Renal pelvis (tissue), 12 donors: ENCODE measurements at places on chromosomes 11 and 22.

GRCh38 chr22:45976254-45977002, 534 bp downstream of the WNT7B start:
- DNase-seq: no peak

GRCh38 chr11:91239359-91239758, 985.3 kb upstream of the FAT3 start:
- no peak for DNase-seq

GRCh38 chr11:47415091-47415854, 6.9 kb downstream of the SLC39A13 start:
- DNase-seq: no peak

GRCh38 chr11:47143322-47143721, 33.4 kb downstream of the ARFGAP2 start:
- no peak for DNase-seq

GRCh38 chr11:130772266-130773227, 143.7 kb downstream of the SNX19 start:
- no peak for DNase-seq

DNA sequence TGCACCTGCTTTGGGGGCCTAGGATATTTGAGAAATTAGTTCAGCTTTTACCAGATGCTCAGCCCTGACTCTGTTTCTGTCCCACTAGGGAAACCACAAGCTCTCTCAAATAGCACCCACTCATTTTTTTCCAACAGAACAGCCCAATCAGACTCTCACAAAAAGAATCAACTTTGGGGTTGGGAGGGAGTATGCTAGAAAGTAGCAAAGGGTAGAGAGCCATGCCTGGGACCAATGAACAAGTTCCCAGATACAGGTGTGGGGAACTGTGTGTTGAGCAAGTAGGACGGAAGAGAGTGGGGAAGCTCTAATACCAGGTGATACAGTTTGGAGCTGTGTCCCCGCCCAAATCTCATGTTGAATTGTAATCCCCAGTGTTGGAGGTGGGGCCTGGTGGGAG, 41.1 kb downstream of the TRIM66 start:
- DNase-seq: no peak

- no peak for DNase-seq
Measured at GRCh38 chr11:60343094-60343704, 16.1 kb downstream of the MS4A6E start.

DNA sequence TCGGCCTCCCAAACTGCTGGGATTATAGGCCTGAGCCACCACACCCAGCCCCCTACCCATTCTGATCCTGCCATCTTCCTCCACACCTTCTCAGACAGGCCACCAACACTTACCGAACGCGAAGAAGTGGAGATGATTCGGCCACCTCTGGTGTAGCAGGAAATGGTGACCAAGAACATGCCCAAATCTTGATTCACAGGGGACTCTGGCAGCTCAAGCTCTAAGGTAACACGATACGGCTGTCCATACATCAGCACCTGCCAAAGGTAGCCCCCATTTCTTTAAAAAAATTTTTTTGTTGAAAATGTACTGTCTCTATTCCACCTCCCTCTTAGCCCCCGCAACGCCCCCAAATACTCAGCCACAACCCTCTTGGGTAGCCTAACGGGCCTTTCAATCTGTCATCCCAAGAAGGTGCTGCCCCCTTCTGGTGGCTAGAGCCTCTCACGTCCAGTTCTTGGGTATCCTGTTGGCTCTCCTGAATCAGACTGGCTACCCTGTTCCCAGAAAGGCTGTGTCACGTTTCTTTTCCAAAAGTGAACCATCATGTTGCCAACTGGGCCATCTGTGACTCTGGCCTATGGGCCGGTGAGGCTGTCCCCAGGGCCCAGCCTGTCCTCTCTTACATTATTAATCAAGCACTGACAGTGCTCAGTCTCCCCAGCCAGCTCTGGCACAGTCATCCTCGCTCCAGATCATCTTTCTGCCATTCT, 5.3 kb upstream of the LRRN4CL start:
- DNase-seq: peak; percentile 81

DNA sequence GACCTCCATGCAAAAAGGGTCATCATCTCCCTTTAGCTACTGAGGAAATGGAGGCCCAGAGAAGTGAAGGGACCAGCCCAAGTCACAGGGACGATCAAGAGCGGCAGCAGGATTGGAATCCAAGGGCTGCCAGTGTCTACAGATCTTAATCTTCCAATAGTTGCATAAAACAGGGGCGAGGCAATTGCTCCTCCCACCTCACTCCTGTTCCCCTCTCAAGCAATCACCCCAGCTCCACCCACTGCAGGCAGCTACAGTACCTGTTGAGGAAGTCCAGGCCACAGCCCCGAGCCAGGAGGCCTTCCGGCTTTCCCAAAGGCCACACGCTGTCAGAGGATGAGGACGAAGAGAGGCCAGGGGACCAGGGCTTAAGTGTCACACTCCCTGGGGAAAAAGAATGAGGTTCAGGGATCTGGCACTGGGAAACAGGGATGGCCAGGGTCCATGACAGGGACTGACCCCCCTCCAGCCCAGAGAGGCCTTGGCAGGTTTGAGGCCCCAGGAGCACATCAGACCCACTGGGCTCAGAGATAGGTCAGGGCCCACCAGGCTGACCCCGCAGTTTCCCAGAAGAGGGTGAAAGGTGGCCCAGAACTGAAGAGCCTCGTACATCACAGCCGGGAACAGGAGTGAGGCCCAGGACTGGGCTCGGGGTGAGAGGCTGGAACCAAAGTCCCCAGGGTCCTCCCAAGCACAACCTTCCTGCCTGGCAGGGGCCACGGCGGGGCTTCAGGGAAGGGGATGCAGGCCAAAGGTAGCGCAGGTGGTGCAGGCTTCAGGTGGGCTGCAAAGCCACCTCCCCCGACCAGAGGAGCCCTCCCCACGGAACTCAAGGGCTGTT, 16.4 kb upstream of the MFNG start:
- no peak for DNase-seq

GRCh38 chr11:69938206-69938605, 119.0 kb upstream of the FGF3 start:
- no peak for DNase-seq

DNA sequence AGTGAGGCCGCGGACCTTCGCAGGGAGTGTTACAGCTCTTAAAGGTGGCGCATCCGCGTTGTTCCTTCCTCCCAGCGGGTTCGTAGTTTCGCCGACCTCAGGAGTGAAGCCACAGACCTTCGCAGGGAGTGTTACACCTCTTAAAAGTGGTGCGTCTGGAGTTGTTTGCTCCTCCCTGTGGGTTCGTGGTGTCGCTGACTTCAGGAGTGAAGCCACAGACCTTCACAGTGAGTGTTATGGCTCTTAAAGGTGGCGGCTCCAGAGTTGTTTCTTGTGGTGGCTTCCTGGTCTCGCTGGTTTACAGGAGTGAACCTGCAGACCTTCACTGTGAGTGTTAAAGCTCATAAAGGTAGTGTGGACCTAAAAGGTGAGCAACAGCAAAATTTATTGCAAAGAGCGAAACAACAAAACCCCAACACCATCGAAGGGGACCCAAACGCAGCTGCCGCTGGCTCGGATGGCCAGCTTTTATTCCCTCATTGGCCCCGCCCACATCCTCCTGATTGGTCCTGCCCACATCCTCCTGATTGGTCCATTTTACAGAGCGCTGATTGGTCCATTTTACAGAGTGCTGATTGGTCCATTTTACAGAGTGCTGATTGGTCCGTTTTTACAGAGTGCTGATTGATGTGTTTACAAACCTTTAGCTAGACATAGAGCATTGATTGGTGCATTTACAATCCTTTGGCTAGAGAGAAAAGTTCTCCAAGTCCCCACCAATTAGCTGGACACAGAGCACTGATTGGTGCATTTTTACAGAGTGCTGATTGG, 1.2 kb upstream of the TMEM45B start:
- DNase-seq: no peak

DNA sequence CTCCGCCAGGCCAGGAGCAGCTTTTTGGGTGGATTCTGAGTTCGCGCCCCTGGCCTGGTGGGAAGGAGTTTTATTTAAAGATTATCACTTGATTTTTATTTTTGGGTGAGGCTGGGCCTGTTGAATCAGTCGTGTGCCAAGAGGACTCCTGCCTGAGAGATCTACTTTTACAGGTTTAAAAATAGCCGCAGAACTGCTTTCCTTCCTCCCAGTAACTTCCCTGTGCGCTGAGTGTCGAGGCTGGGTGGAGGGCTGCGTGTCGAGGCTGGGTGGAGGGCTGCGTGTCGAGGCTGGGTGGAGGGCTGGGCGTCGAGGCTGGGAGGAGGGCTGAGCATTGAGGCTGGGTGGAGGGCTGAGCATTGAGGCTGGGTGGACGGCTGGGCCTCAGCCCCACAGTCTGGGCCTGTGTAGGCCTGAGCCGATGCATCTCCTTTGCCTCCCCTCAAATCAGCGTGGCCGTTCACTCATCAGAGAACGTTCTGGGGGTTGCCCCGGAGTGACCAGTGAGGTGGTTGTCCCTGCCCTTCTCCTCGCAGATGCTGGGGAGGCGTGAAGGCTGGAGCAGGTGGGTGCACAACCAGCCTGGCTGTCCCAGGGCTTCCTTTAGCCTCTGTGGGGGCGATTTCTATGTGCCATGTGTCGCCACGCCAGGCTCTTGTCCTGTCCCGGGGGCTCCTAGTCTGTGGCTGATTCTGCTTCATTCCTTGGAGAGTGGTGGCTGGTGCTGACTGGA, 30.1 kb downstream of the GRAMD4 start:
- no peak for DNase-seq

- no peak for DNase-seq
Measured at GRCh38 chr11:12170984-12171383, 60.6 kb downstream of the MICAL2 start.

DNA sequence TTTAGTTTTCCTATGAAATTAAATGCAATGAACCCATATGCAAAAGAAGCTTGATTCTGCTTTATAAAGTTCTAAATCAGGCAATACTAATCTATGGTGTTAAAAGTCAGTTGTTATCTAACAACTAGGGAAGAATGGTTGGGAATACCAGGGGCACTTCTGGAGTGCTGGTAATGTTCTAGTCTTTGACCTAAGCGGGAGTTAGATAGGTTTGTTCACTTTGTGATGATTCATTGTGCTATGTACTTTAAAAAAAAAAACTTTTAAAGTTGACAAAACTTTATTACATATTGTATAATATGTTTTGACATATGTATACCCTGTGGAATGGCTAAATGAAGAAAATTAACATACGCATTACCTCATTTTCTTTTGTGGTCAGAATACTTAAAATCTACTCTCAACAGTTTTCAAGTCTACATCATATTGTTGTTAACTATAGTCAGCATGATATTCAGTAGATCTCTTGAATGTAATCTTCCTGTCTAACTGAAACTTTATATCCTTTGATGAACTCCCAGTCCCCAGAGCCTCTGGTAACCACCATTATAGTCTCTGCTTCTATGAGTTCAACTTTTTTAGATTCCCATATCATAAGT, 39.2 kb downstream of the BIRC2 start:
- DNase-seq: no peak

- DNase-seq: no peak
Measured at GRCh38 chr11:76234416-76235232, 28.3 kb upstream of the WNT11 start.

DNA sequence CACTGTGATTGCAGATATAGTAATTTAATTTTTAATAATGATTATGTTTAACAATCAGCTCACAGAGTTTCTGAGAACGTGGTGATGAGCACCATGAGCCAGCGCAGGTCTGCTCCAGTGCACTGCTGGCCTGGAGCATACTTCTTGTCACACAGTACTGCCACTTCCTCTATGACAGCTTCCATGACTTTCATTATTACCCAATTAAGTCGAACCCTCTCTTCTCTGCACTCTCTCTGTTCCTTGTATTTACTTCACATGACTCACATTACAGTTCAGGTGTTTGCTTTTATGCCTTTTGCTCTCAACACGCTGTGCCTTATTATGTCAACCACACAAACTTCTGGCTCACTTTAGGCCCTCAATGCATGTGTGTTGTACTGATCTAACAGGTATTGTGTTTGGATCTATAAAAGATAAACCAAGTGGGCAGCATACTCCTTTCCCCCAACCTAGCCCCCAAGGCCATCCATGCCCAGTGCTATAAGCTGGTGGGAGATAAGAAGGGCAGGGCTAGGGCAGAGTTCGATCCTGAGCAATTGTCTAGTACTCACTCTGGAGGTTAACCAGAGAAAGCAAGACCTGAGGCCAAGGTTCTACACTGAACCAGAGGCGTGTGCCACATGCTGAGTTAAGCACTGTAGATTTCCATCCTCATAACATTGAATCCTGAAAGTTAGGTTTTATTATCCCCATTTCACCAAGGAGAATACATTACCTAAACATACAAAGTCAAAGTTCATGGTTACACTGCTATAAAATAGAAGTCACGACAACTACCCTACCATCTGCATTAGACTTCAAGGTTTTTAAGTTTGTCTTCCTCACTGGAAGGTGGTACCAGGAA, 356.5 kb downstream of the INSC start:
- no peak for DNase-seq

GRCh38 chr11:61769169-61769920, 16.9 kb downstream of the MYRF start:
- no peak for DNase-seq

- DNase-seq: no peak
Measured at GRCh38 chr22:47082505-47082904, 320.1 kb downstream of the TBC1D22A start.

- no peak for DNase-seq
Measured at GRCh38 chr11:9187616-9188015, 77.5 kb downstream of the DENND5A start.

- DNase-seq: peak; percentile 26
Measured at GRCh38 chr11:79438631-79439409, 2.0 kb downstream of the TENM4 start.

- DNase-seq: no peak
Measured at GRCh38 chr22:35454416-35455054, 54.6 kb downstream of the MCM5 start.

DNA sequence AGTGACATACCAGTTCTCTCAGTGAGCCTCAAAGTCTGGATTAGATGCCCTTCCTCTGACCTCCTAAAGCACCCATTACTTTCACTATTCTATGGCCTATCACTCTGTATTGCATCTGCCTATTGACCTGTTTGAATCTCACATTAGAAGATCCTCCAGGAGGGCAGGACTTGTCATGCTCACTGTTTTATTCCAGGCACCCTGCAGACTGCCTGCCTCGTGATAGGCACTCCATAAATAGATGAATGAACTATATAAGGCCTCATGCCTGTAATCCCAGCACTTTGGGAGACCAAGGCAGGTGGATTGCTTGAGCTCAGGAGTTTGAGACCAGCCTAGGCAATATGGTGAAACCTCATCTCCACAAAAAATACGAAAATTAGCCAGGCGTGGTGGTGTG, 160.1 kb upstream of the CADM1 start:
- DNase-seq: no peak

GRCh38 chr11:63652671-63653070, 18.5 kb downstream of the ATL3 start:
- no peak for DNase-seq

GRCh38 chr22:49963647-49964026, 3.1 kb downstream of the PIM3 start:
- DNase-seq: no peak

DNA sequence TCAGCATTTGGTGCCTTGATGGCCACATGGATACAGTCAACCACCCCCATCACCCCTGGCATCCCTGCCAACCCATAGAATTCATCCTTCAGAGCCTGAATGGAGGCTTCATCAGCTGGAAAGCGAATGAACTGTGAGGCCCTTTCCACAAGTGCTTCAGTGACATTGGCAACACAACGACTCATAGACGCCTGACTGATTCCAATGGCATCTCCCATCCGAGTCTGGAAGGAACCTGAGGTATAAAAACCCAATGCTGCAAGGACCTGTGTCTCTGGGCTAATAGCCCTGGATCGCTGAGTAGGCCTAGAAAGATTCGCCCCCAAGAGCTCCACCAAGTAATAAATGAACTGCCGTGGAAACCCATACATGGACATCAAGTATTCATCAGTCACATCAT, 1.3 kb downstream of the HARBI1 start:
- no peak for DNase-seq

- DNase-seq: no peak
Measured at GRCh38 chr22:47406896-47407295, 644.4 kb downstream of the TBC1D22A start.

- no peak for DNase-seq
Measured at GRCh38 chr22:40021401-40022000, 26.7 kb downstream of the FAM83F start.
